ENCODE measurements at places on chromosomes 2 and 18.

DNA sequence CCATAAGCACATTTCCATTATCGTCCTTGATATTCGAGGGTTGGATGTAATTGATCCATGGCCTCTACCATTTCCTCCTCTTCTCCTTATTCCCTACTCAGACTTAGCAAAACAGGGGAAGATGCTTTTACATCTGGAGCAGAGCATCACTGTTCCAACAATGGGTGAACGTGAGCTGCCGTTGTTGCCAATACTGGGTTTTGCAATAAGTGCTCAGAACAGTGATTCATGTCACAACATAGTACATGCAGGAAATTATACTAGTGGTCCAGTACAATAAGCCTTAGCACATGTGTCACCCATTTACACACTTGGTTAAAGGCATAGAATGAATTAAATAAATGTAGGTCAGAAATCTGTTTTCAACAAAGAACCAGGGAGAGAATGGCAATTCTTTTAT, 112.4 kb downstream of the DCC start:
- DNase-seq: no peak

- DNase-seq: no peak
Measured at GRCh38 chr2:191675807-191676721, 1.9 kb upstream of the NABP1 start.

- DNase-seq: no peak
Measured at GRCh38 chr18:1361936-1362335, 457.3 kb downstream of the ADCYAP1 start.

DNA sequence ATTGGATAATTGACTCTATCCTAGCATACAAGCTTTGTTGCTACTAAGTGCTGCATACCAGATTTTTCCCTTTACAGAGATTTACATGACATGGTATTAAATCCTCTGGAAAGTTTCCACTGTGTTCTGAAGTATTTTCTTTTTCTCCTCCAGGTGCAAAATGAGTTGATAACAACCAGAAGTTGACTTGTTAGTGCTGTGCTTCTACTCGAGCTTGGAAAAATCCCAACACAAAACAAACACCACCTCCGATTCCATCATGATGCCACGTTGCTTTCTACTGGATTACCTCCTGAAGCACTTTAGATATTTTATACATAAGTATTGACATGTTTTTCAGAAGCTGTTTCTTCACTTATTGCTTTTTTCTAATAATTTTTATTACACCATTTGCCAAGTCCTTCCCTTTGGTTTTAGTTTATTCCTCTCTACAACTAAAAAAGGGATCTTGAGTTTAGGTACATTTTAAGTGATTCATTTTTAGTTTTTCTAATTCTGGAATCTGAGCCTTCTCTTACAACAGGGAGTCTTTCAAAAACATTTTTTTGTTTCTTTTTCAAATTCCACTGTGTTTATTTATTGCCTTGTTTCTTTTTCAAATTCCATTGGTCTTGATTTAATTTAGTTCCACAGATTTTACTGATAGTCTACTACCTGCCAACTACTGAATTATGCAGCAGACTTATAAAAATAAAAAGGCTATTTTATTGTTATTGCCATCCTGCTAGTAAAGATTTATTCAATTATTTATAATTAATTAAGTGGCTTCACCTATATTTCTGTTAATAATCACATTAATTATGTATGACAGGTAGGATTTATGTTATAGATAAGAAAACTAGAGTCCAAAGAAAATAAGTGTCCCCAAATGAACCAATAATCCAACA, 143.4 kb downstream of the PPP1R1C start:
- DNase-seq: no peak

GRCh38 chr18:45663403-45664045, 48.2 kb downstream of the SLC14A2 start:
- no peak for DNase-seq

DNA sequence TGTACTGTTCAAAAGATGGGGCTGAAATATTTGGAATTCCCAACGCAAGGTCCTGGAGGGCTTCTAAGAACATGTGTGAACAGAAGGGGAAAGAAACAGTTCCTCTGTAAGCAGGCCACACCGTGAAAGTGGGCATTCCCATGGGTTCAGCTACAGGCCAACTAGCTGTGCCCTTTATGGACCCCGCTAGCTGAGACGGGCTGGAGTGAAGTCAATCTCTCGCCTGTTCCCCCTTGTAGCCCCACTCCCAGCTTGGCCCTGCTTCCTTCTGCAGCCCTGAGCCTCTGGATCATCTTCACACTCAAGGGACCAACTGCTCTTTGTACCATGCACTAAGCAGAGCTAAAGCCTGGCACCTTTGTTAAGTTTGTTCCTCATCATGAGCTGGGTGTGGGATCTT, 55.4 kb downstream of the POLR1A start:
- DNase-seq: no peak

DNA sequence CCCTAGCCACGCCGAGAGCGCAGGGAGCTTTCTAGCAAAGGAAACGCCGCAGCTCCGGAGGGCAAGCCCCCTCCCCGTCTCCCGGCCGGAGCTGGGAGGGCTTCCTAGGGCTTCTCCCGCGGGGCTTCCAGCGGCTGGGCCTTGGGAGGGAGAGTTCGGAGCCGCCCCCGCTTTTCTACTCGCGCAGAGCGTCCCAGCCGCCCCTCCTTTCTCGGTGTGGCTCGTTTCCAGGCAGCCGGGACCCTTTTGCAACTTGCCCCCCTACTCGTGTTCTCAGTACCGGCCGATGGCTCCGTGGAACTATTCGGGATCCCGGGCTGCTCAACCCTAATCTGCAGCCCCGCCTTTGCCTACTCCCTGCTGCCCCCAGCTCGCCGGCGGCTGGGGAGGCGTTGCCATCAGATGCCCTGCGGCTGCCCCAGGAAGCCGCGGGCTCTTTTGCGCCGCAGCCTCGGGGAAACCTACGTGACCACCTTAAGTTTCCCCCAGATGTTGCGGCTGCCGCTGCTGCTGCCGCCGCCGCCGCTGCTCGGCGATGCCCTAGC, 1.5 kb upstream of the NR4A2 start:
- peak; percentile 23 for DNase-seq

DNA sequence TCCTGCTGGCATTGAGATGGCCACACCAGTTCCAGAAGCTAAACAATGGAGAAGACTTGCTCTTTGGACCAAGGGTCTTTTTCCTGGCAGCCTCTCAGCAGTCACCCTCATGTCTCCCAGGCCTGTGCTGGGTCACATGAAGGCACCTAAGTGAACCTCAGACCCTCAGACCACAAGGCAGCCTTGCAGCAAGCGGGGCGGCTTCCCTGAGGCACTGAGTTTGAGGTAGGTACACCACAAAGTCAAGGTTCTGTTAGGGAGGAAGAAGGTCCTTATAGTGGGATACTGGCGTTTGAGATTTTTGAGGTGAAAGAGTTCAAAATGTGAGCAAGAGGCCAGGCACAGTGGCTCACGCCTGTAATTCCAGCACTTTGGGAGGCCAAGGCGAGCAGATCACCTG, 8.5 kb upstream of the PRELID3A start:
- no peak for DNase-seq

- no peak for DNase-seq
Measured at GRCh38 chr2:241666627-241667400, 19.8 kb downstream of the DTYMK start.

GRCh38 chr2:145156199-145156598, 636.3 kb upstream of the ZEB2 start:
- DNase-seq: no peak

DNA sequence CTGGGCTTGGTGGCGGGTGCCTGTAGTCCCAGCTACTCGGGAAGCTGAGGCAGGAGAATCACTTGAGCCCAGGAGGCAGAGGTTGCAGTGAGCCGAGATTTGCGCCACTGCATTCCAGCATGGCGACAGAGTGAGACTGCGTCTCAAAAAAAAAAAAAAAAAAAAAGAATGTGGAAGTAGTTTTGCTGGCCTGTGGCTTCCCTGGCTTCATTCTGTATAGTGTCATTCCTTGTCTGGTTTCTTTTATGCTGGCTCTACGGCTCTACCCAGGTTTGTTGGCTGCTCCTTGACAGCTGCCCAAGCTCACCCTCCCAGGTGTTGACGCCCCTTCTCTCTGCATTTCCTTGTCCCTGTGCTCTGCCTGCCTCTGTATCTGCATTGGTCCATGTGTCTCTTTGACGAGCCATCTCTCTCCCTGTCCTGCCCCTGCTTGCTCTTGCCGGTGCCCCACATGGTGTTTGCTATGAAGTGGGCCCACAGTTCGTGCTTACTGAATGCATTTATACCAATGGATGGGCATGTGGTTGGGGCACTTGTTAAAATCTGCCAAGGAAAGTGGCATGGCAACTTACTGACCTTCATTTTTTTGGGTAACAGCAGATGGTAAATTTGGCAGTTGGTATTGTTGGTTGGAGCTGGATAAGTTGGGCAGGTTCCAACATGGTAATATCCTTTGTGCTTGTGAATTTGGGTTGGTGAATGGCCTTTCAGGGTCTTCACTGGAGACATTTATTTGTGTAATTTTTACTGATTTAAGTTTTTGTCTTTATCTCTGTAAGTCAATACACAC, 113.9 kb downstream of the MAP4K4 start:
- DNase-seq: peak; percentile 33

- no peak for DNase-seq
Measured at GRCh38 chr18:2223449-2223848, 347.9 kb downstream of the METTL4 start.

- no peak for DNase-seq
Measured at GRCh38 chr2:182573553-182573952, 142.5 kb upstream of the DNAJC10 start.

DNA sequence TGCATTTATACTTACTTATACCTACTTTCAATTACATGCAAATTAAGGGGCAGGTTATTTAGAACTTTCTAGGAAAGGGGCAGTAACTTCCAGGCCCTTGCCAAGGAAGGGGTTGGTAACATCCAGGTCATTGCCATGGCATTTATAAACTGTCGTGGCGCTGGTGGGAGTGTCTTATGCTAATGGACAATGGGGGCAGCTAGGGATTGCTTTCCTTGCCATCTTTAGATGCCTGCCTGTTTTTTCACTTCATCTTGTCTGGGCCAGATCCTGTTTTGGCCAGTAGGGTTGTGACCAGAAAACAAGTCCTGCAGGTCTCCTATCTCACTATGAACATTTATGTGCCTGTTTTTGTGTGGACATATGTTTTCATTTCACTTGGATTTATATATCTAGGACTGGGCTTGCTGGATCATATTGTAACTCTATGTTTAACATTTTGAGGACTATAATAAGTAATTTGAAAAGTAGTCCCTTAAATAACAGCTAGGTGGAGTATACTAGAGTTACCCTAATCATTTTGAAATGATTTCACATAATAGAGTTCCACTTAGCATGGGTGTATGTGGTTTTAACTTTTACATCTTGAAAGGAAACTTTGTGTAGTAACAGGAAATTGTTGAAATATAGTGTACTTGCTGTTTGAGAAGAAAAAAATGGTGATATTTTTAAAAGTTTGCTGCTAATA, 56.1 kb downstream of the LCLAT1 start:
- DNase-seq: no peak

DNA sequence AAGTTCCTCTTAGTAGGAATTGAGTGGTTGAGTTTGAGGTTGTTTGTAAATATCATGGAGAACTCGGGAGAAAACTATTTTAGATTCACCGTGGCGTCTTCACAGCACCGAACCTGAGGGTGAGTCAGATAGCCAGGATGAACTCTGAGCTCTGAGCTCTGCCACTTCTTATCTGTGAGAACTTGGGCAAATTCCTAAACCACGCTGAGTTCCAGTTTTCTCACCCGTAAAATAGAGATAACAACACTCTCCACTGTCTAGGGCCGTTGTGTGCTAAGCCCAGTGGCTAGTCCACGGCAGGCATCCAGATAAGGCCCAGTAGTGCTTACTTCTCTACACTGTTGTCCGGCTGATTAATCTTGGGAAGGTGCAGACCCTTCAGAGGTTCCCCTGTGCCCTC, 7.0 kb downstream of the KIF5C start:
- DNase-seq: no peak

DNA sequence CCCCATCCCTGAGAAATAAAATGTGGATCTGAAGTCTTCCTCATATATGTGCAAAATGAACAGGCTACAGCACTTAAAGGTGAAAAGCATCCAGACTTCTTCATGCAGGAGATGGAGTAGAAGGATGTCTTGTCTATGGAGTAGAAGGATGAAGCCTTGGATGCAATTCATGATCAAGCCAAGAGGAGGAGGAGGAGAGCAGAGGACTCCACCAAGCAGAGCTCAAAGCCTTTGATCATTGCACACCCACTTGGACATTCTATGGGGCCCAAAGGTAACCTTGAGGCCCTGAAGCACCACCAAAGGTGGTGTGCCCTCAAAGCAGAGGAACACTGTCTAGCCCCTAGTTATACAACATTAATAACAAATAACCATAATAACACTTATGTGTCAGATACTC, 17.3 kb downstream of the ACMSD start:
- DNase-seq: no peak

DNA sequence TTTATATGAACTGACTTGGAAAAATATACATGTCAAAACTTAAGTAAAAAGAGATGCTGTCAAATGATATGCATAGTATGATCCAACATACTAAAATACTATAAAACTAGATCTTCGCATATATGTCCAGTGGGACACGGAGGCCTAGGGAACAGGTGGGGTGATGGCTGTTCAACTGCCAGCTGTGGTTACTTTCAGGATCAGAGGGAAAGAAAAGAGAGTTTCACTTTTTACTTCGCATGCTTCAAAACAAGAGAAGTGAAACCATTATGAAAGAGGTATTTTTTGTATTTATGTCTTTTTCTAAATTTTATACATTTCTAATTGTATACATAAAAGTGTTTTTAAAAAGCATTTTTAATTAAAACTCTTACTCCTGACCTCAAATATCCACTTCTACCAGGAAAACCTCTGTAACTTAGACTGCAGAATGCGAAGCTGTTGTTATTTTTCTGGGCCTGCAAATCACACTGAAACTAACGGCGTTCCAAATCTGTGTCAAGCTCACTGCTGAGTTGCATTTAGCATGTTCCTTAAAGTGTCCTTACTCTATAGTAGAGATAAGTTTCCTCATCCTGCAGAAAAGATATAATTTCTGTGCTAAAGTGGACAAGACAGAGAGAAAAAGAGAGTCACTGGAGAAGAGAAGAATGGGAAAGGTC, 97.8 kb upstream of the SLC35G4 start:
- DNase-seq: no peak

DNA sequence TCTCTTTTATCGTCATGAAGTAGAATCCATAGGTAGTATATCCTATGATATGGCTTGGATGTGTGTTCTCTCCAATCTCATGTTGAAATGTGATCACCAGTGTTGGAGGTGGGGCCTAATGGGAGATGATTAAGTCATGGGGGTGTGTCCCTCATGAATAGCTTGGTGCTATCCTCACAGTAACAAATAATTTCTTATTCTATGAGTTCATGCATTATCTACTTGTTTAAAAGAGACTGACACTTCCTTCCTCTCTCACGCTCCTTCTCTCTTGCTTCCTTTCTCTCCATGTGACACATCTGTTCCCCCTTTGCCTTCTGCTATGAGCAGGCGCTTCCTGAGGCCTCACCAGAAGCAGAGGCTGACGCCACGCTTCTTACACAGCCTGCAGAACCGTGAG, 165.6 kb downstream of the MREG start:
- no peak for DNase-seq

DNA sequence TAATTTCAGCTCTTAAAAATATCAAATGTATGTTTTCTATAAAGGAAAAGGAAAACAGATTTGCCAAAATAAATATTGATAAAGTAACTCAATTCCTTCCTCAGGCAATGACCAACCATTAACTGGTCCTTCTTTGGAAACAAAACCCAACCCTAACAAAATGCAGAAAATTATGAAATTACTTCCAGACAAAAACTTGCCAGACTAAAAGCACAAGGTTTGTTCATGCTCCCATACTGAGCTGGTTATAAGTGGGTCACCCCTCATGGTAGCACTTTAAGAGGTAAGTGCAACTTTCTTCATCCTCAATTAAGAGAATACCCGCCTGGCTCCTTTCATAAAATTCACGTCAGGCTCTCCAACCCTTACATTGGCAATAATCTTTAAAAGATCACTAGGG, 31.1 kb upstream of the TTC32 start:
- DNase-seq: no peak

- no peak for DNase-seq
Measured at GRCh38 chr2:230991598-230991997, 4.3 kb upstream of the SPATA3 start.

All from DMS79 (cell line).